Bladder microvascular endothelial cell (primary cell): ENCODE measurements at places on chromosomes 6 and 20. TPM values are rescaled to one million over a fixed set of nuclear protein-coding genes. Genes with fewer than 3 reads are reported as not detected.

Gene FAM120B
- 8.9 and 21.1 TPM in 2 replicates for total RNA-seq

Gene PACRG
- total RNA-seq = not detected in 2 replicates

Gene MLN
- not detected in 2 replicates for total RNA-seq

Gene PTCHD4
- 4.2 and 18.9 TPM in 2 replicates for total RNA-seq

Gene ATF6B
- total RNA-seq = 13.1 and 22.2 TPM in 2 replicates

Gene HLA-DOA
- 0.16 TPM in 1 of 2 replicates, not detected in the other for total RNA-seq

Gene MYT1
- not detected in 2 replicates for total RNA-seq

Gene FERMT1
- total RNA-seq = 0.38 and 0.97 TPM in 2 replicates

Gene MOXD1
- total RNA-seq = 0.13 and 0.16 TPM in 2 replicates

Gene SMIM13
- total RNA-seq = 8.9 and 18.6 TPM in 2 replicates

Gene ZNF322
- total RNA-seq = 9.4 and 15.6 TPM in 2 replicates

Gene SLC22A7
- not detected in 2 replicates for total RNA-seq

Gene PPP2R5D
- total RNA-seq = 29.1 and 32.3 TPM in 2 replicates

Gene EPHA7
- 0.13 and 0.16 TPM in 2 replicates for total RNA-seq

Gene TMC2
- total RNA-seq = not detected in 2 replicates

Gene SLC17A2
- total RNA-seq = not detected in 2 replicates

Gene FILIP1
- 10.8 and 28.6 TPM in 2 replicates for total RNA-seq

Gene C6orf52
- total RNA-seq = 0.32 TPM in 1 of 2 replicates, not detected in the other

Gene PRR18
- not detected in 2 replicates for total RNA-seq

Gene ADTRP
- total RNA-seq = 0.76 and 1.3 TPM in 2 replicates

Gene OPN5
- total RNA-seq = not detected in 2 replicates

Gene TGM3
- not detected in 2 replicates for total RNA-seq

Gene RNF8
- total RNA-seq = 19.8 and 39.5 TPM in 2 replicates

Gene HLA-DRB5
- total RNA-seq = 1.6 and 12.3 TPM in 2 replicates

Gene B3GAT2
- not detected in 2 replicates for total RNA-seq

Gene RAMACL
- total RNA-seq = 1.8 and 13.3 TPM in 2 replicates

Gene MOG
- not detected in 2 replicates for total RNA-seq

Gene PSORS1C2
- not detected in 2 replicates for total RNA-seq

Gene VARS1
- total RNA-seq = 40.8 and 104 TPM in 2 replicates

Gene SEMG2
- total RNA-seq = not detected in 2 replicates

Gene GHRH
- total RNA-seq = not detected in 2 replicates

Gene C20orf141
- total RNA-seq = not detected in 2 replicates

Gene TBX18
- total RNA-seq = 0.32 and 31.0 TPM in 2 replicates

Gene SLPI
- 2.6 TPM in 1 of 2 replicates, not detected in the other for total RNA-seq

Gene LY86
- not detected in 2 replicates for total RNA-seq

Gene APOM
- total RNA-seq = 0.16 and 0.25 TPM in 2 replicates

Gene ADGRG6
- total RNA-seq = 37.1 and 43.6 TPM in 2 replicates

Gene SIRPD
- not detected in 2 replicates for total RNA-seq

Gene NKAIN4
- not detected in 2 replicates for total RNA-seq

Gene FAM135A
- total RNA-seq = 12.0 and 17.2 TPM in 2 replicates

Gene KCNK16
- not detected in 2 replicates for total RNA-seq
